Sigmoid colon (tissue), 7 donors: ENCODE measurements at places on chromosomes 5 and 9. TPM values are rescaled to one million over a fixed set of nuclear protein-coding genes. Genes with fewer than 3 reads are reported as not detected.

Gene GCNT1
- total RNA-seq = 5.4 TPM

Gene SLC6A19
- total RNA-seq = not detected

Gene PCDHGA4
- total RNA-seq = 11.3 TPM

Gene HMMR
- not detected for total RNA-seq

Gene SLC34A1
- total RNA-seq = not detected

DNA sequence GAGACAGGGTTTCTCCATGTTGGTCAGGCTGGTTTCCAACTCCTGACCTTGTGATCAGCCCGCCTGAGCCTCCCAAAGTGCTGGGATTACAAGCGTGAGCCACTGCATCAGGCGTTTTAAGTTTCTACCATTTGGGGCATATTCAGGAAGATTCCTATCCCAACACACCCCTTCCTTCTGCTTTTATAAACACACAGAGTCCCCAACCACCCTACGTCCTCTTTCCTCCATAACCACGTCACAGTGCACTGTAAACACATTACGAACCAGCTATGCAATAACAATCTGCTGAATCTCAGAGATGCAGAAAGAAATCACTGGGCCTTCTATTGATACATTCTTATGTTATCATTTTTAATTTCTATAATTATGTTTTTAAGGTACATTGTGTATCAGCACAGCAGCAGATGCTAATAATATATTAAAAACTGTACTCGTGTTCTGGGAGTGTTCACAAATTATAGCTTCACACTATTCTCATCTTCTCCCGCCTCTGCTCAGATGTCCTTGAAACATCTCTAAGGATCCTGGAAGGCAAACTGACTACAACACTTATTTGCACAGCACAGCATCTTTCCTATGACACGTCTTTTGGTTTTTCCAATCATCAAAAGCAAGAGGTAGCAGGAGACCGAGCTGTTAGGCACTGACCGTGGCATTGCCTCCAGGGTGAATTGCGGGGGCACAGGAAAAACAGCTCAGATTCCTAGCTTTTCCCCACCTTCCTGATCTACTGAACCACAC, 60.2 kb downstream of the KCNIP1 start:
- no peak for DNase-seq
- H3K36me3 ChIP-seq = no peaks in the 10 kb centered on the region
- no peak overlapping the region for H3K4me3 ChIP-seq
- no peaks in the 10 kb centered on the region for H3K4me1 ChIP-seq

DNA sequence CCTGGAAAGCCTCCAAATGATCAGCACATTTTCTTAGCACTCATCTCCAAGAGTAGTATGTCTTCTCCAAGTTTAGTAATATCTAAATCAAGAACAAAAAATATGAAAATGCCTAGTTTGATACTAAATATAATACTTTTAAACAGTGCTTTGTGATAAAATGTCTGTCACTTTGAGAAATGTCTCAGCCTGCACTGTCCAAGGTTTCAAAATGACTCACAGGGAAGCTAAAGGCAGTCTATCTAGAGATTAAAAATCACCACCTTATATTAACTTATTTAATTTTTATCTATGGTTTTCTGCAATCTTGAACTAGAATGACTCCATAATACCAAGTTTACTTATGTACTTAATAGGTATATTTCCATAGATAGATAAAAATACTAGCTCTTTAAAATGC, 633.0 kb upstream of the C9orf72 start:
- peaks cover 23% of the 10 kb centered on the region for H3K4me1 ChIP-seq
- H3K27ac ChIP-seq = no peak overlapping the region
- no peak for DNase-seq
- no peaks in the 10 kb centered on the region for H3K27me3 ChIP-seq
- no peaks in the 10 kb centered on the region for H3K36me3 ChIP-seq
- H3K4me3 ChIP-seq = no peak overlapping the region

DNA sequence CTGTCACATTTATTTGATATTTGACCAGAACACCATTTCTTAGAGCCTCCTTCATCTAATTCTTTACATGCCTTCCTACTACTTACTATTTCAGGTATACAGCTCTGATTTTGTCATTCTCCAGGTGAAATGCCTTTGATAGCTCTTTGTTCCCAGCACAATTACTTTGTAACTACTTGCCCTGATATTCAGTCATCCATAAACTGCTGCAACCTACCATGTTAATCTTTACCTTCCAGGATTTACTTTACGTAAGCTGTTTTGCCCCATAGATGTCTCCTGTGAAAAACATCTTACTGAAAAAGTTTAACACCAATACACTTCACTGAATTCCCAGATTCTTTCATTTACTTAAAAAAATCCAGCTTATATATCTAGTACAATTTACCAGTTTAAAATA, 443.8 kb upstream of the CYLC2 start:
- no peak for DNase-seq
- no peaks in the 10 kb centered on the region for H3K4me1 ChIP-seq
- no peaks in the 10 kb centered on the region for H3K27me3 ChIP-seq
- no peak overlapping the region for H3K27ac ChIP-seq

DNA sequence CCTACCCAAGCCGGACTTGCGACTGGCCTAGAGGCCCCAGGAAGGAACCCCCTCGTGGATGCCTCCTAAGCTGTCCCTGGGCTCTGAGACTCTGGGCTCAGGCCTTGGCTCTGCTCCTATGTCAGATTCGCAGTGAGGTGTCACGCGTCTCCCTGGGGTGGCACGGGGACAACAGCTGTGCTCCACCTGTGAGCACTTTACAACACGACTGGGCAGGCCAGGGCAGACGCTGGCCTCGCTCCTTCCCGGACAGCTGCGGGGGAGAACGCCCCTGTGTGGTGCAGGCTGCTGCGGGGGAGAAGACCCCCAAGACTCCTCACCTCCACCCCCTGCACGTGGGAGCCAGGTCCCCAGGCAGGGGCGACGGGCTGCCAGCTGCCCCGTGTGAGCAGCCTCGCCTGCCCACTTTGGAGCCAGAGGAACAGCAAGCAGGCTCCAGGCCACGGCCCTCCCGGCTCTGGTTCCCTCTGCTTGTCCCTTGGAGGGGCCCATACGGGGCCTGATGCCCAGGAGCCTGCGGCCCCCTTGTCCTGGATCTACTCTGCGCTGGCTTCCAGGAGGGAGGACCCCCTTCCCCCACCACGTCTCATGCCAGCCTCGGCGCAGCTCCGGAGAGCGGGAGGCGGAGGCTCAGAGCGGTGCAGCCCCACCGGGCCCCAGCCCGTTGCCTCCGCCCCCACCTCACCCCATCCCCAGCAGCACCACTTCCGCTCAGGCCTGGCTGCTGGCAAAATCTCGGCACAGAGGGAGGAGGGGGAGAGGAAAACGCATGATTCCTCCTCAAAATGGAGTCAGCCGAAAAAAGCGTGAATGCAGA, 36.0 kb downstream of the SARDH start:
- peak; percentile 73 for DNase-seq
- no peaks in the 10 kb centered on the region for H3K36me3 ChIP-seq
- peak overlapping the region; percentile 3 for H3K4me3 ChIP-seq

DNA sequence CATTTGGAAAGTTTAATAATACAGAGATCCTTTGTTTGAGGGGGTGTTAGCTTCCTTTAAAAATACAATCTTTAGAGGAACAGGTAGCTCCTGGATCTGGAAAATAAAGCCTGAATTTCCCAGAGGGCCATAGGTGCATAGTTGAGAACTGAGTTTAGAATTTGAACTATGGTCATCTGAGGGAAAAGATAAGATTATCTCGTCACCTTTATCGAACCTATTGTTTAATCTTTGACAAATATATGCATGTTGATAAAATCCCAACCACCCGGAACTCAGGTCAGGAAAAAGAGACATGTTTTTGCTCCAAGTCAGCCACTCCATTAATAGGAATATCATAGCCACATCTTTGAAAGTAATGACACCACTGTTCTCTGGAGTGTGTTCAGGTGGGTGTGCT, 91.7 kb upstream of the FAM169A start:
- no peak for DNase-seq
- no peak overlapping the region for H3K4me3 ChIP-seq
- H3K4me1 ChIP-seq = no peaks in the 10 kb centered on the region
- no peak overlapping the region for H3K27ac ChIP-seq
- no peaks in the 10 kb centered on the region for H3K36me3 ChIP-seq
- H3K27me3 ChIP-seq = no peaks in the 10 kb centered on the region

DNA sequence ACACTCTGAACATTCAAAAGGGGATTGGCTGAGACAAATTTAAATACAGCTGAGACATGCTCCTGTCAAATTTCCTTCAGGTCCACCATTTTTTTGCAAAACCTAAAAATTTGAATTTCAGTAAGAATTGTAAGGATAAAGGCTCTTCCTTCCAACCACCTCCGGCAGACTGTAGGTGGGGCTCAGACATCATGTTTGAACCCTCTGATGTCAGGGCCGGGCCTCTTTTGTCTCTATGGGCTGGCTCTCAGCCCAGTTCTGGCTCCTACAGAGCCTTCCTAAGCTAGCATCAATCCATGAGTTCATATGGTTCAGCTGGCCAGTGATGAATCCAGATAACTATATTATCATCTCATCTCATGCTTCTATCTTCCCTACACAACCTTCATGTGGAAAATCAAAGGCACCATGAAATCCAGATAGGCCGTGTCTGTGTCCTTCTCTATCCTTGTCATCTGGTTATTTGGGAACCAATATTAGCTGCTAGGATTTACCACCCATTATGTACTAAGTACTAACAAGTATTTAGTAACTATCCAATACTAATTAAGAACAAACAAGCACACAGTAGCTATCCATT, 44.2 kb downstream of the NIPSNAP3B start:
- peaks cover 100% of the 10 kb centered on the region for H3K36me3 ChIP-seq
- no peaks in the 10 kb centered on the region for H3K27me3 ChIP-seq
- H3K27ac ChIP-seq = no peak overlapping the region
- no peak overlapping the region for H3K4me3 ChIP-seq
- DNase-seq = no peak

DNA sequence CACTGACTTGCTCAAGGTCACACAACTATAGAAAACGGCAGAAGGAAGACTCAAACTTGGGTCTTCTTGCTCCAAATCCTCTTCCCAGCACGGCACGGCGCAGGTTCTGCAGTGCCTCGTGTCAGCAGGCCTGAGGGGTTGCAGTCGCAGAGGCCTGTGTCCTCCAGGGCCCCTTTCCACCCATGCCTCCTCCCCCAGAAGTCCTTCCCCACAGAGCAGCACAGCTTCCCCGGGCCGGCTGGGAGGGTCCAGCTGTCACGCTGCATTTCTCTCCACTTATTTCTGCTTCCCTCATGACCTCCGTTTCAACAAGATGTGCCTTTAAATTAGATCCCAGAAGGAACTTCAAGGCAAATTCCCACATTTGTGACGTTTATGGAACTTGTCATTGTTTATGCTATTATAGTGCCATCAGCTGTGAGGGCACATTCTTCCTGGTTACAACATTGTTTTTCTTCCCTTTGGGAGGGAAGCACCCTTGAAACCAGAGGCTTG, 148.4 kb downstream of the C5orf15 start:
- H3K27me3 ChIP-seq = no peaks in the 10 kb centered on the region
- no peak overlapping the region for H3K27ac ChIP-seq
- H3K36me3 ChIP-seq = no peaks in the 10 kb centered on the region
- no peak overlapping the region for H3K4me3 ChIP-seq
- DNase-seq = no peak

- no peak for DNase-seq
- no peaks in the 10 kb centered on the region for H3K4me1 ChIP-seq
- H3K27me3 ChIP-seq = no peaks in the 10 kb centered on the region
- no peak overlapping the region for H3K27ac ChIP-seq
- no peak overlapping the region for H3K4me3 ChIP-seq
- no peaks in the 10 kb centered on the region for H3K36me3 ChIP-seq
Measured at GRCh38 chr5:34865091-34865490, 26.1 kb downstream of the TTC23L start.

DNA sequence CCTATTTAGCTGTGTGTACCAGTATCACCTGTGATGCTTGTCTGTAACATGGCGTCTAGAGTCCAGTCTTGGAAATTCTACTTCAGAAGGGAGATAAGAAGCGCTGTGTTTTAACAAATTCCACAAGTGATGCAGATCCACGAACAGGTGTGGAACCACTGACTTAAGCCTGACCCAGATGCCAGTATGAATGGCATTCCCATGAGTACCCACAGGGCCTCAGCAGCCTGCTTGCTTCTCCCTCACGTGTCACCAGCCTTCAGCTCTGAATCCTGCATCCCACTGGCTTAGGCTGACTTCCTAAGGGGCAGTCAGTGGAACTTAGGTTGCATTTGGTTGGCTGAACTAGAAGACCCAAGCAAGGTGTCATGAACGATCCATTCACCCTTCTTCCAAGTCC, 8.5 kb upstream of the DENND1A start:
- no peak for DNase-seq
- no peaks in the 10 kb centered on the region for H3K27me3 ChIP-seq
- H3K4me3 ChIP-seq = no peak overlapping the region
- H3K4me1 ChIP-seq = no peaks in the 10 kb centered on the region
- no peaks in the 10 kb centered on the region for H3K36me3 ChIP-seq
